Glomerular endothelial cell (primary cell): ENCODE measurements at places on chromosomes 7 and 10. TPM values are rescaled to one million over a fixed set of nuclear protein-coding genes. Genes with fewer than 3 reads are reported as not detected.
A peak's percentile ranks its signal among the peaks of the same experiment; 100 is the strongest.

OR2A5 gene
- not detected in 2 replicates for total RNA-seq

GRCh38 chr7:23136216-23136615 is 30.6 kb downstream of the KLHL7 start:
- no peak for DNase-seq

TMEM270 gene
- not detected in 2 replicates for total RNA-seq

DNA sequence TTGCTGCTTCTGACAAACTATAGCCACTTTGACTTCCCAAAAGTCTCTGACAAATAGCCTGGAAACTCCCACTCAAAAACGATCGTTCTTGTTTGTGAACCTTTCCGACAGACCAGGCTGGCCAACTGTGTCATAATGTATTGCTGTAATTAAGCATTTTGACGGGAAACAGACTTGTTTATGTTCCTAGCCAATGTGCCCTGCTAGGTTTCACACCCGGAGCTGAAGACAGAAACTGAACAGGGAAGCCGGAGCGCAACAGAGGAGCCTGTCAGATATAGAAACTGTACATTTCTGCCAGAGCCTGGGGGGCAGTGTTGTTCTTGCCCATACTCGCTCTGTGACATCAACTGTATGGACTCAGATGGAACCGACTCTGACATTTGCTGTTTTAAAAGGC is 55.3 kb upstream of the C7orf33 start:
- DNase-seq: no peak

TMEM225B gene
- not detected in 2 replicates for total RNA-seq

FRA10AC1 gene
- 6.9 and 19.0 TPM in 2 replicates for total RNA-seq

DNA sequence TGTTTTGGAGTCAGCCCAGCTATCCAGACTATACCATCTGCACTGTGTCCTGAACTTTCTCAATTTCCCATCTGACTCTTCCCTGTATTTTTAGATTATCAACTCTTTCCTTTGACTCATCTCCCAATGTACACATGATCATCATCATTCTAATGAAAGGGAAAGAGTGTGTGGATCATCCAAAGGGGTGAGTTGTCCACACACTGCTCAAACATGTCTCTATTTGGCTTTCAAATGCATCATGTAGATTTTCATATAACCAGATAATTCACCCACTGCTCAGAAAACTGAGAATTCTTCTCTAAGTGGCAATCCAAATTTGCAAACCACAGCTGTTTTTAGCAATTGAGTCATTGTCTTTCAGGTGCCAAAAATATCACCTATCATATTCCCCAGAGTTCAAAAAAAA is 190.2 kb upstream of the HPS1 start:
- no peak for DNase-seq

SHTN1 gene
- 10.2 and 16.8 TPM in 2 replicates for total RNA-seq

- no peak for DNase-seq
Observed at GRCh38 chr10:5484205-5484604, 15.2 kb downstream of the CALML5 start.

GRCh38 chr7:80942261-80943041 is 23.6 kb upstream of the SEMA3C start:
- peak; percentile 87 for DNase-seq

DNA sequence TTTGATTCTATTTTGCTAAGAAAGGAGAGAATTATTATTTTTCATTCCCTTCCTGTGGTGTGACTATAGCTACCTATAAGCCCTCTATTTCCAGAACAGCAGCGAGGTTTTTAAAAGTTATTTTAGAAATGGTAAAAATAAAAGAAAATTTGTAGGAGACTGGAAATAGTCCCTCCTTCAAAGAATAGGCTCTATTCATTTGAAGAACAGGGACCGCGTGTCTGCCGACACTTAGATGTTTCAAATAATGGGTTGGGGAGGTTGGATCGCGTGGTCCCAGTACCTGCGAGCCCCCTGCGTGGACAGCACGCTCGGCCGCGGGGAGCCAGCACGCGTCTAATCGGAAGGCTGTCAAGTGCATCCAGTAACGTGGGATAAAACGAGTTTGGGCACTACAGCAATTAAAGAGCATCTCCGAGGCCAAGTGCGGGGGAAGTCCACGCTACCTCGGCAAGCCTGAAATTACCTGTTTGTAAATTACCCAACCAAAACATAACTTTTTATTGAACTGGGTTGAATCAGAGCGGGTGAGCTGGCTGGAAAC is 1.0 kb downstream of the CACNA2D1 start:
- no peak for DNase-seq

PLAC9 gene
- total RNA-seq: 0.93 TPM in 1 of 2 replicates, not detected in the other

DNA sequence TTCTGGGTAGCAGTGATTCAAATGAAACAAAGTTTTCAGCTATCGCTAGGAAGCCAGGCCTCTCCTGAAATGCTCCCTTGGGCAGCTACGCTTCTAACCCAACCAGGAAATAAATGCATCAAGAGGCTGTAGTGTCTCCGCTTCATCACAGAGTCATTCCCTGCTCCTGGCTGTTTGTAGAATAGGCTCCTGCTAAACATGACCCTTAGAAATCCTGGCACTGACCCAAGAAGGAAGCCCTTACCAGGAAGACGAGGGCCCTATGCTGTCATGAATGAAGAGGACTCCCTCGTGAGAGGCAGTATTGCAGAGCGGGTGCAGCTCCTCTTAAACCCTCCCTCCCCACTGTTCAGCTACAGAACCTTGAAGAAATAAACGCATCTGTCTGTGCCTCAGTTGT is 48.3 kb downstream of the NOD1 start:
- DNase-seq: no peak

GRCh38 chr10:51532044-51532443 is 167.4 kb downstream of the CSTF2T start:
- no peak for DNase-seq

GRCh38 chr7:100532165-100533022 is 6.6 kb upstream of the AGFG2 start:
- DNase-seq: no peak

MAGI2 gene
- 6.6 and 6.7 TPM in 2 replicates for total RNA-seq
